ENCODE measurements at places on chromosomes 4 and X. TPM values are rescaled to one million over a fixed set of nuclear protein-coding genes. Genes with fewer than 3 reads are reported as not detected.

GRCh38 chr4:76658231-76659102, 223.4 kb downstream of the SHROOM3 start:
- no peak for DNase-seq

The HTR2C gene
- not detected for total RNA-seq

DNA sequence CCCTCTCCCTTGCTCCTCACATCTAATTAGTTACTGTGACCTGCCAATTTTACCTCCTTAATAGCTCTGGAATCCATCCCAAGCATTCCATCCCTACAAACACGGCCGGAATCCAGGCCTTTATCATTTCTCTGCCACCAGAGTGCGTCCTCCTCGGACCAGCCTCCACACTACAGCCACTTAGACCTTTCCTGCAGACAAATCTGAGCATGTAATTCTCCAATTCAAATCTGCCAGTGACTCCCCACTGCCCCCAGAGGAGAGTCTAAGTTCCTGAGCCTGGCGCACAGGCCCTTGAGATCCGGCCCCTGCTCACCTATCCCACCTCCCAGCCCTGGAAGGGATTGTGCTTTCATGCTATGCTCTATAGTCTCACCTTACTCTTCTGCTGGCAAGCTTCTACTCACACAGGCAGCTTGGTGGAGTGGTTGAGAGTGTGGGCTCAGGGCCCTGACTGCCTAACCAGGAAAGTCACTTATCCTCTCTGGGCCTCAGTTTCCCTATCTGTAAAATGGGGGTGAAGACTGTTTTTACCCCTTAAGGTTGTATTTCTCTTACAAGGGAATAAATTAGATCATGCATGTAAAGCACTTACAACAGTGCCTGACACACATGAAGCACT, 31.2 kb downstream of the PJA1 start:
- no peak for DNase-seq

DNA sequence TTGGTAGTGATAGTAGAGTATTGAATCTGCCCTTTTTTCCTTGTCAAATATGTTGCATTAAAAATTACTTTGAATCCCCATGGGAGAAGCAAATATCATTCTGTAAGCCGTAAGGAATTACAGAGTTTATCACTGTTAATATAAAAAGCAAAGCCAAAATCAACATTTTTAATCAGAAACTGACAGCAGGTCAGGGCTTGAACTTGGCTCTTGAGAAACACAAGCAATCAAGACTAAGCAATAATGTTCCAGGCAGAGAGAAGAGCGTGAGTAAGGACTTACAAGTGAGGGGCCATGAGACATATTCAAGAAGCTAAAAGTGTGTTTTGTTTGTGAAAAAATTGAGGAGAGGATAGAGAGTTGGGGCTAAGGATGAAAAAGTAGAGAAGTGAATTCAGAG, 68.2 kb downstream of the ARHGAP6 start:
- DNase-seq = no peak

GRCh38 chr4:4384837-4385236, 2.1 kb upstream of the NSG1 start:
- no peak for DNase-seq

The USP17L28 gene
- total RNA-seq = not detected

DNA sequence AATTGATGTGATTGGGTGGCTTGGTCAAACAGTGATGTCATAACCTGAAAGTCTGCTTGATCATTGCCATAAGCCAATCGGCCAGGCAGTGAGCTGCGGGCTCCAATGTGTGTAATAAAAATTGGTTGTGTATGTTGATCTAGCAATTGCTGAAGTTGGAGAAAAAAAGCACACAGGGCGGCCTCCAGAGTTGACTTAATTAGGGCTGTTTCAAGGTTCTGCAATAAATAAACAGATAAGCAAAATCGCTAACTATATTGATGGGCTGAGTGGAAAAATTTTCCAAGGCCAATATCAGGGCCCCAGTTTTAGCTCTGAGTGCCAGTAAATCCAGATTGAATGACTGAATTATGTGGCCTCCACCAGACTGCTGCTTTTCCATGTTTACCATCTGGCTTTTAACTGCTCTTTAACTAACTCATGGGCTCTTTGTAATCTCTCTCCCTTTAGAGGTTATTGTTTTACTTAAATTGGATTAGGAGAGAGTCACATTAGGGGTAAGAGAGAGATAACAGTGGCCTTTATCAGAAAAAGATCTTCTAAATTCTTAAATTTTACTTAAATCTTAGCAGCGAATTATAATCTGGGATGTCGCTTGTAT, 160.6 kb upstream of the WDFY3 start:
- no peak for DNase-seq

- DNase-seq = no peak
Observed at GRCh38 chrX:30246769-30247489, at the start of gene MAGEB1. Gene MAGEB1, plus strand, starts transcription at chrX:30247146. Its CDS starts 3,348 bp downstream, at chrX:30250494.

The CCDC149 gene
- 0.31 TPM for total RNA-seq

DNA sequence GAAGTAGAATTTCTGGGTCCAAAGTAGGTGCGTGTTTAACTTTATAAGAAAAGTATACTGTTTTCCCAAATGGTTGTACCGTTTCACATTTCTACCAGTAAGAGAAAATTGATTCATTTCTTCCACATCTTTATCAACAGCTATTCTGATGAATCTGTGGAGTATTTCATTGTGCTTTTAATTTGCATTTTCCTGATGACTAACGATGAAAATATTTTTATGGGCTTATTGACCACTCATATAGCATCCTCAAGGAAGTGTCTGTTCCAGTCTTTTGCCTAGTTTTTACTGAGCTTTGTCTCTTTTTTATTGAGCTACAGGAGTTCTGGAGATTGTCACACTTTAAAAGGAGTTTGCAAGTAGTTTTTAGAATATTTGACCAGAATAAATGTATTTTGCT, 92.6 kb downstream of the ASB9 start:
- no peak for DNase-seq
